Suppressor macrophage (primary cell): ENCODE measurements at places on chromosomes 2 and 18.

- DNase-seq: no peak
These were observed 18.3 kb upstream of the ICOS start for GRCh38 chr2:203918264-203918663.

DNA sequence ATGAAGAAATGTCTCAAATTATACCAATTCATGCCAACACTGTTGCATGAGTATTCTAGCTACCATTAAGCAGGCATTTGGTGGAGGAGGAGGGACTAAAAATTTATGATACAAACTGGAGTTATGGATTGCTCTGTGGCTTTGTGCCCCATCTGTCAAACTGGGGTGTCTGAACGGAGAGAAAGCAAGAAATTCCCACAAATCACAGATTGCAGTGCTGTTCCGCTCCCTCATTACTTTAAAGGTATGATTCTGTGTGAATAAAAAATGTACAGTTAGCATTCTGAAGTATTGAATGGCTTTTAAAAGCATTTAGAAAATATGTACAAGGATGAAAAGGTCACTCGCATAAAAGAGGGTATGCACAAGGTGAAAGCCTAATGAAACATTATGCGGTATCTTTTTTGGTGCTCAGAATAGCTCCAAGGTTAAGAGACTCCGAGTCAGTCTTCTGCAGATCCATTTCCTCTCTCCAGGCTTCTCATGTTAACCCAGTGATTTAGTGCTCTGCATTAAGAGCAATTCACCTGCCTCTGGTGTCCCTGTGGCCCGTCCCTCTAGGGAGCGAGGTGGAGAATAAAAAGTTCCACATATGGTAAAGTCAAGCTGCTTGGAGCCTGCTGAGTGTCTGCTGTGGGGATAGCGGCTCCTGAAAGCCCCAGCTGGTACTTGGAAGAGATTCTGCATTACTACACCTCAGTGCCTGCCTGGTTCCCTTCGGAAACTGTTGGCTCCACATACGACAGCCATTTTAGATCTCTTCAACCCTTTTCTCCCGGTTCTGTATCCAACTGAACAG, 184.2 kb downstream of the ZNF521 start:
- no peak for DNase-seq

DNA sequence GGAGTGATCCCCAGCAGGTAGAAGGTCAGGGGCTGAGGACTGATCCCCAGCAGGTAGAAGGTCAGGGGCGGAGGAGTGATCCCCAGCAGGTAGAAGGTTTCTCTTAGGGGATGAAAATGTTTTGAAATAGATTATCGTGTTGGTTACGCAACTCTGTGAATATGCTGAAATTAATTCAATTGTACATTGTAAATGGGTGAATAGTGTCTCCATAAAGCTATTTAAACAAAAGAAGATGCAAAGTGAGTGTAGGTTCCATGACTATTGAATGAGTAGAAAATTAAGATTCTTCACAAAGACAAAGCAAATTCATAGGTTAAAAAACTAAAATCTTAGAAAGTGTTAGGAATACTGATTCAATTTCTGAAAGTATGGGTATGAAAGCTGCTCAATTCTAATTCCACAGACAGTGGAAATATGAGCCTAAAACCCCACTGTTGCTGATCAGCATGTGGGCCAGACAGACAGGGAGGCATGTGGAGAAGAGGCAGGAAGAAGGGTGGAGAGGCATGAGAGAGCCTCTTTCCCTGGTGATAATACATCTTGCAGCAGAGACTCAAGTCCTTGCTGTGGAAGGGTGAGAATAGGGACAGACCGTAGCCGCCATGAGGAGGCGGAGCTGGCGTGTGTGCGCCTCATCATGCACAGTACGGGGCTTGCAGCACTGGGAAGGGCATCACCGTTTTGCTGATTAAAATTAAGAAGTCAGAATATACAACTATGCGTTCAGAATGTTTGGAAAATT, 85.9 kb upstream of the NFATC1 start:
- DNase-seq: no peak

- DNase-seq: peak; percentile 44
These were observed 30.1 kb upstream of the LIPG start for GRCh38 chr18:49531678-49532153.

DNA sequence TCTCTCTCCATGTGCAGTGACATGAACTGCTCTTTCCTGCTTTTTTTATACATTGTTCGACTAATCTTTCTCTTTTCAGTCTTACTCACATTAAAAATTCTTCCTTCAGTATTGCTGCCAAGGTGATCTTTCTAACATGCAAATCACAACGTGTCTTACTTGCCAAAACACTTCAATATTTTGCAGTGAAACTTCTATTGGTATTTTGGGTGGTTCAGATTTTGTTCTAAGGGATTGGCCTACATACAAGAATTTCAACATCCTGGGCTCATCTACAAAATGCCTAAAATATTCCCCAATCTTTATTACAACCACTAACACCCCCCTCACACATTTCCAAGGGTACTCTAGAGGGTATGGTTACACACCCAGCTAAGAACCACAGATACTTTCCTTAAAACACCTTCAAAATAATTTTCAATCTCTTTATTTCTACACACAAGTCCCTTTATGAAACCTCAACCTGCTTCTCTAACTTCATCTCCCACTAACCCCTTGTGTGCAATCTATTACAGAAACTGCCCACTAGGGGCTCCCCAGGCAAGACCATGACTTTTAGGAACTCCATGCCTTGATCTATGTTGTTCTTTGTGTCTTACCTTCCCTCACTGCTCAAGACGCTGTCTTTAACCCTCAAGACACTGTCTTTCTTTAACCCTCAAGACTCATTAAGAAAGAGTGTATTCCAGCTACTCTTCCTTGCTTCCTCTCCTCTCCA, 50.9 kb downstream of the COL3A1 start:
- DNase-seq: no peak

DNA sequence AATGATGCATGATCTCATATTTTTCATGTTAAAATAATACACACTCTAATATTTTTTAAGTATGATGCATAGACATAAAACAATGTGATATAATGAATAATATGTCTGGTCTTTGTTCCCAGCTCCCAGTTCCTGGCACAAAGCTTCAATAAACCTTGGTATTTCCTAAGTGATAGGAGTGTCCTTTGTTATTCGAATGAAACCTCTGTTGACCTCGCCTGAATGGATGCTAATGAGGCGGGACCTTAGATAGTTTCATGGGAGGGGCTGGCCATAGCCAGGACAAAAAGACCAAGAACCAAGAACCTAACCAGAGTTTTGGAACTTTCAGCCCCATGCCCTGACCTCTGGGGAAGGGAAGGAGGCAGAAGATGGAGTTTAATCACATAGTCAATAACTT, 257.7 kb upstream of the COPS8 start:
- DNase-seq: no peak

- DNase-seq: no peak
These were observed 20.5 kb upstream of the TGFA start for GRCh38 chr2:70574109-70574508.

GRCh38 chr2:208099682-208100470, 24.4 kb downstream of the CRYGD start:
- DNase-seq: no peak

GRCh38 chr18:48061781-48062570, 131.5 kb upstream of the SMAD2 start:
- DNase-seq: no peak

GRCh38 chr2:240208631-240209211, 68.3 kb upstream of the OTOS start:
- no peak for DNase-seq

GRCh38 chr2:237159006-237159911, 73.6 kb downstream of the COPS8 start:
- DNase-seq: no peak

DNA sequence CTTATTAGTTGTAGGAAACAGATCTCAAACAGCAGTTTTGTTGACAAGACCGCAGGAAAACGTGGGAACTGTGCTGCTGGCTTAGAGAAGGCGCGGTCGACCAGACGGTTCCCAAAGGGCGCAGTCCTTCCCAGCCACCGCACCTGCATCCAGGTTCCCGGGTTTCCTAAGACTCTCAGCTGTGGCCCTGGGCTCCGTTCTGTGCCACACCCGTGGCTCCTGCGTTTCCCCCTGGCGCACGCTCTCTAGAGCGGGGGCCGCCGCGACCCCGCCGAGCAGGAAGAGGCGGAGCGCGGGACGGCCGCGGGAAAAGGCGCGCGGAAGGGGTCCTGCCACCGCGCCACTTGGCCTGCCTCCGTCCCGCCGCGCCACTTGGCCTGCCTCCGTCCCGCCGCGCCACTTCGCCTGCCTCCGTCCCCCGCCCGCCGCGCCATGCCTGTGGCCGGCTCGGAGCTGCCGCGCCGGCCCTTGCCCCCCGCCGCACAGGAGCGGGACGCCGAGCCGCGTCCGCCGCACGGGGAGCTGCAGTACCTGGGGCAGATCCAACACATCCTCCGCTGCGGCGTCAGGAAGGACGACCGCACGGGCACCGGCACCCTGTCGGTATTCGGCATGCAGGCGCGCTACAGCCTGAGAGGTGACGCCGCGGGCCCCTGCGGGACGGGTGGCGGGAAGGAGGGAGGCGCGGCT, at the start of gene TYMS:
TSS of gene TYMS (plus strand) at position 343 of the 690 bp plus-strand sequence. CDS start at position 433, 90 bp downstream.
- DNase-seq: peak; percentile 49

GRCh38 chr18:75837316-75837715, 409.8 kb upstream of the SMIM21 start:
- DNase-seq: no peak

DNA sequence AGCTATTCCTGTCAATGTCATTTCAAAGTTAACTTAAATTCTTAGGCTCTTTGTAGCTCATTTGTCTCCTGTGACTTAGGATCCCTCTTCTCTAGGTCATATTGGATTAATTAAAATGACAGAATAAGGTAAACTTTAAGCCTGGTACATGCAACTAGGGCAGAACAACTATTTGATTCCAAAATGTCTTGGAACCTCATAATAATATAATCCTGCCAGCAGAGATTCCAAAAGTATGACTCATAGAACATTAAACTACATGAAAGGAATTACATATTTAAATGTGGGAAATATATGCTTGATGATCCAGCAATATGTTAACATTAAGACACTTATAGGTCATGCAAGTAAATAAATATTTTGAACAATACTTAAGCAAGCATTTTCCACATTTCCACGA, 63.3 kb downstream of the COL3A1 start:
- no peak for DNase-seq

- no peak for DNase-seq
These were observed 37.8 kb upstream of the CCDC150 start for GRCh38 chr2:196601430-196602306.

GRCh38 chr2:138708682-138709241, 71.4 kb downstream of the NXPH2 start:
- DNase-seq: no peak

DNA sequence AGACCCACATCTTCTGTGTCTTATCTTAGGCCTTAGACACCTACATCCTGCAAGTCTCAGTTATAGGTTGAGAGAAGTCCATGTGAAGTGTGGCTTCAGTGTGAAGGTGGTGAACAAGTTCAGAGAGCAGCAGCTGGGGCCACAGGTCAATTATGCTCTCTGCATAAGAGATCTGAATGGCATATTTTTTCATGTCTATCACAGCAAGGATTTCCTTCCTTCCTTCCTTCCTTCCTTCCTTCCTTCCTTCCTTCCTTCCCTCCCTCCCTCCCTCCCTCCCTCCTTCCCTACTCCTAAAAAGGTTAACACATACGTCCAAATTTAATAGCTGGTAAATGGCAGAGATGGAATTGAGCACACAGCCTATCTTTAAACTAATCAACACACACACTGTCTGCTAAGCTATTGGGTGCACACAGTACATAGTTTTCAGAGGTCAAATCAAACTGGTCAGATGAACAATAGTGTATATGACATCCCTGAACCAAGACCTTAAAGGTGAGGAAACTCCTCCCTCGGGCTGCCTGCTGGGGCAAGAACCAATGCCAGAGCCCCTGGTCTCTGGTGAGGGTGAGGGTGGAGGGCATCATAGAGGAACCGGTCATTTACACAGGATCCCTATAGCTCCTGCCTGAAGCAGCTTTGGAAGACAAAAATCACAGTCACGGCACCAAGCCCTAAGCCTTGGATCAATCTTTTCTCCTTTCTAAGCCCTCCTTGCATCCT, 240.9 kb downstream of the ICOS start:
- no peak for DNase-seq
